ENCODE measurements at places on chromosomes 2 and 18.

- no peak for DNase-seq
Measured at GRCh38 chr18:45625596-45625995, 10.3 kb downstream of the SLC14A2 start.

DNA sequence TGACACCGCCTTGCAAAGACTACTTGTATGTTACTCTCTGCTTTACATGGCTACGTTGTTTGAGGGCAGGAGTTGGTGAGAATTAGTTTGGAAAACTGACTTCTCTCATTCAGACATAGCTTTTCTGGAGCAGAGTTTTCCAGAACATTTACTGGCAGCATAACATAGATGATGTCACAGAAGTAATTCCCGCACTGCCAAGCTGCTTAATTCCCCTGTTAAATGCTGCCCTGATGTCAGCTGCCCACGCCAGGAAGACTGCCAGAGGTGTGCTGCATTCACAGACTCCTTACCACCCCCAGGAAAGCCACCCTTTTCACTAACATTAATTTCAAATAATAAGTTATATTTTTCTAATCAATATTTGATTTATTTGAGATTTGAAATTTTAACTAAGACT lies 24.7 kb upstream of the PTPN2 start:
- DNase-seq = no peak

DNA sequence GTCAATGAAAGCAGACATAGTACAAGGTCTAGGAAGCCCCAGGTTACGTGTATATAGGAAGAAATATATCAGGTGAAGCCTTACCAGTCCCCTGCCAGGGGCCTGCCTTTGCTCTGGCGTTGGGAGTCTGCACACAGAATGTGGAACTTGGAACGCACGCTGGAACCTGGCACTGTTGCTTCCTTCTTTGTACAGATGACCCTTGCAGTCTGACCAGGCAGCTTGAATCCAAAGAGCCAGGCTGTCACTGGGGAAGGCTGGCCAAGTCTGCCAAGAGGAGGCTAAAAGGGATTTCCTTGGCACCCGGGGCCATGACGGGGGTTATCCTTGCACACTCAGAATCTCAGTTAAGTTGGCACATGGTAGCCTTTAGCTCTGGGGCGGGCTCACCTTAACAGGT lies 39.5 kb downstream of the TMEM247 start:
- DNase-seq = no peak

DNA sequence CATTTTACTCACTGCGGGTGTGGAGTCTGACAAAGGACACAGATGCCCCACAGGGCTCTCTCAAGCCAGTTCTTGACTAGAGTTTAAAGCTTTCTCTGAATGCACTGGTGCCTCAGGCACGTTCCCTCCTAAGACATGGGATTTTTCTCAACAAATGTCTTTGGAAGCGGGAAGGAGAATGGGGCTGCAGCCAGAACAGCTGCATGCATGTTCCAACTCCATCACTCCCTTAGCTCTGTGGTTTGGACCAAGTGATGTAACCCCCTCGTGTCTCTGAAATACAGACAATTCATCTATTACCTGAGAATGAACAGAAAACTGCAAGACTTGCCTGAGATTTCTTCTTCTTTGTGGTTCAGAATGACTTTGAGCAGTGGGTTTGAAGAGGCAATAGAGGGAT lies 141.7 kb upstream of the SERPINE2 start:
- no peak for DNase-seq

DNA sequence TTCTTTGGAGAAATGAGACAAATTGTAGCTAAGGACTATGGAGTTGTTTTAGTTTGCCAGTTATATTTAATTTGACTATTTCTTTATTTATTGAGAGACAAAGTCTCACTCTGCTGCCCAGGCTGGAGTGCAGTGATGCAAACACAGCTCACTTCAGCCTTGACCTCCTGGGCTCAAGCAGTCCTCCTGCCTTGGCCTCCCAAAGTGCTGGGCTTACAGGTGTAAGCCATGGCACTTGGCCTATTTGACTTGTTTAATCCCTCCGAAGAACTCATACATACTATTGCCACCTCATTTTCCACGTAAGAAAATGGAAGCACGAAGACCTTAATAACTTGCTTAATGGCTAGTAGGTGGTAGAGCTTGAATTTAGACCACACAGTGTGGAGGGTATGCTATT lies 988 bp upstream of the RNF144A start:
- DNase-seq = no peak

GRCh38 chr18:830315-830901 lies 18.4 kb upstream of the YES1 start:
- DNase-seq = no peak

- no peak for DNase-seq
Measured at GRCh38 chr2:136211701-136212100, 93.8 kb upstream of the CXCR4 start.

GRCh38 chr2:218871345-218872302 lies 9.0 kb upstream of the WNT10A start:
- DNase-seq = no peak

- no peak for DNase-seq
Measured at GRCh38 chr18:12441475-12442034, 33.8 kb downstream of the PRELID3A start.

GRCh38 chr2:28956415-28956826 lies 24.7 kb upstream of the TOGARAM2 start:
- peak; percentile 60 for DNase-seq

GRCh38 chr18:61731693-61732376 lies 161.0 kb downstream of the RNF152 start:
- no peak for DNase-seq

DNA sequence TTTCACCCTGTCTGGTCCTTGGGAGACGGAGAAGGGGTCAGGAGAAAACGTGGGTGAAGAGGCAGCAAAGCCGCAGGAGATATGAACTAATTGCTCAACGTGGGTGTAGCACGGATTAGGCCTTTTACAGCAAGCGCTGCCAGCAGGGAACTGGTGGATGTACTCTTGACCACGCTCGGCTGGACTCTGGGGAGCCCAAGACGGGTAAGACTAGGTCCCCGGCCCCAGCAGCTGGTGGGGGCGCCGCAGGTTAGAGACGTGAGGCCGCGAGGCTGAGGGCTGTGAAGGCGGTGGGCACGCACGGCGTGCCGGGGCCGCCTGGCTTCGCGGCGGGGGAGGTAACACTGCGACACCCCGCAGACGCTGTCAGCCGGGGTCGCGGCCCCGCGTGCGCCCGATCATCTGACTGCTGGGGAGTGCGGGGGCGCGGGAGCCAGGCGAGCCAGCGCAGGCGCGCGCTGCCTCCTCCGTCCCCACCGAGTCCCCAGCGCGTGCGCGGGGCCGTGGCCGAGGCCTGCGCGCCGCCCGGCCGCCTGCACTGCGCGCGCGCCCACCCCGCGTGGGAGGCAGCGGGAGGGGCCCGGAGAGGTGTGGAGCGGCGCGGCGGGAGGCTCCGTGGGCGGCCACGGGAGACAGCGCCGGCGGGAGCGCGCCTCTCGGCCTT lies at the start of gene CLIP4:
Gene CLIP4 (plus strand): TSS at position 470 of the 664 bp plus-strand sequence. CDS start 5,974 bp downstream, outside the sequence.
- DNase-seq = peak; percentile 74

DNA sequence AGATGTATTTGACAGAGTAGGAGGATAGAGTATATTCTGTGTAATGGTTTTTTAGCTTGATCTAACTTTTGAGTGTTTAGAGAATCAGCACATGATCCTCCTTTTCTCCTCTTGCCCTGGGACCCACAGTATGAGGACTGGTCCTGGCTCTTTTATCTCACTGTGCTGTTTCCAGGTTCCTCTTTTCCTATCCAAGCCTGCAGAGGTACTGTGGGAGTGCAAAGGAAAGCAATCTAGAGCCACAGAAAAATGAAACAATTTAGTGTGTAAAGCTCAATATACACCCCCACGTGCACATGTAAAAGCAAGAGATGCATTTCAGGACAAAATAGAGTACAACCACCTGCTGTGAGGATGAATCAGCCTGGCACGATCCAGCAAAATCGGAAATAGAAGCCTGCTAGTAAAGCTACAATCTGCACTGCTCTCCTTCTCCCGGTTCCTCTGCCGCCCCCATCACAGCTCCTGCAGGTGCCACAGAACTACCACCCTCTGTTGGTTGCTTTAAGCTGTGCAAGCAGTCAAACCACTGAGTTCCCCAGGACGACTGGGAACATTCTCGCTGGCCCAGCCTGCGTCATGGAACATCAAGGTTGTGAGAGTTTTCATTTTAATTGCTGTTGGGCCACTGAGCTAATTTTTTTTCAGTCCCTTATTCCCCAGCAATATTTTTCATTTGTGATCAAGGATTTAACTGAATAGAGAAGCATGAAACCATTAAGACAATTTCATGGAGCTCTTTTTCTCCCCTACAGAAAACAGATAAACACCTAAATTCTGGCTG lies 47.8 kb upstream of the MAPRE3 start:
- DNase-seq = peak; percentile 55

Data from nephron progenitor cell (in vitro differentiated cells).